ENCODE measurements at places on chromosomes 11 and 22.

GRCh38 chr11:68735646-68736045, 15.7 kb downstream of the TESMIN start:
- no peak for DNase-seq

DNA sequence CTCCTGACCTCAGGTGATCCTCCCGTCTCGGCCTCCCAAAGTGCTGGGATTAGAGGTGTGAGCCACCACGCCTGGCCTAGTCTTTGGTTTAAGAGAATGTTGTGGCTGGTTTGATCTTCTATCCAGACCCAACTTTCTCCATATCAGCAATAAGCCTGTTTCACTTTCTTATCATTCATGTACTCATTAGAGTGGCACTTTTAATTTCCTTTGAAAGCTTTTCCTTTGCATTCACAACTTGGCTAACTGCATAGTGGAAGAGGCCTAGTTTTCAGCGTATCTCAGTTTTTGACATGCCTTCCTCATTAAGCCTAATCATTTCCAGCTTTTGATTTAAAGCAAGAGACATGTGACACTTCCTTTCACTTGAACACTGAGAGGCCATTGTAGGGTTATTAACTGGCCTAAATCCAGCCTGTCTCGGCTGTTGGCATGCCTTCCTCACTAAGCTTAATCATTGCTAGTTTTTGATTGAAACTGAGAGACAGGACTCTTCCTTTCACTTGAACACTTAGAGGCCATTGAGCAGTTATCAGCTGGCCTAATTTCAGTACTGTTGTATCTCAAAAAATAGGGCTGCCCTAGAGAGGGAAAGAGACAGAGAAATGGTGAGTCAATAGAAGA, 13.1 kb upstream of the RPL3 start:
- DNase-seq = no peak

GRCh38 chr11:47348859-47349258, 3.6 kb downstream of the MYBPC3 start:
- DNase-seq = no peak

GRCh38 chr11:120769906-120770305, 254.0 kb upstream of the TBCEL start:
- no peak for DNase-seq

DNA sequence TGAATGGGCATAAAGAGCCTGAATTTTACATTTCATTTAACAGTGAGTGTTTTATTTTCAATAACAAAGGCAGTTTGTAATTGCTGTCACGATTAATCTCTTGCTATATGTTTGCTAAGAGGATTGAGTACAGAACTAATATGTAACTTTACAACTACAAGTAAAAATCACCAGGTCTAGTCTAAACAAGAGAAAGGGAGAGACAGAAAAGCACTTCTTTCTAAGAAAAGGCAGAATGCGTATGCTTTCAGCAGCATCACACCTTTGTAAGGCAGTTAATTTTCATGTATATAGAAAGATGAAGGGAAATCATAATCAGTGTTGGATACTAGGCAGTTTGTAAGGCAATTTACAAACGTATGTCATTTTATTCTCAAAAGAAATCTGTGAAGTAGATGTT, 169.8 kb downstream of the NELL1 start:
- no peak for DNase-seq

GRCh38 chr22:46172522-46173110, 22.3 kb downstream of the PPARA start:
- no peak for DNase-seq

DNA sequence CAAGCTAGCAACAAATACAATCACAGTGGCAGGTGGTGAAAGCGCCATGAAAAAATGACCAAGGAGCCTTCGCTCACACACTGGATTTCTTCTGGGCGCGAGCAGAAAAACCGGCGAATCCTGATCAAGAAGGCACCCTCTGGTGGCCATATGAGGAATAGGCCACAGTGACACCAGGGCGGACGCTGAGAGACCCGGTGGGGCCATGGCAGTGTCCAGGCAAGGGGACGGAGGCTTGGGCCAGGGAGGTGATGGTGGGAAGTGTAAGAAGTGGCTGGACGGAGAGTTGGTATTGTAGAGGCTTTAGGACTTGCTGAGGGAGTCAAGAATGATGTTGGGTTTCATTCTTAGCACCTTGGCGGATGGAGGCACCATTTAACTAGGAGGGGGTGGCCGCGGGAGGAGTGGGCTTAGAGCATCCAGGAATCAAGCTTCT, 16.9 kb upstream of the RAC2 start:
- no peak for DNase-seq

- DNase-seq = no peak
Observed at GRCh38 chr11:57260937-57261783, 24.1 kb upstream of the APLNR start.

DNA sequence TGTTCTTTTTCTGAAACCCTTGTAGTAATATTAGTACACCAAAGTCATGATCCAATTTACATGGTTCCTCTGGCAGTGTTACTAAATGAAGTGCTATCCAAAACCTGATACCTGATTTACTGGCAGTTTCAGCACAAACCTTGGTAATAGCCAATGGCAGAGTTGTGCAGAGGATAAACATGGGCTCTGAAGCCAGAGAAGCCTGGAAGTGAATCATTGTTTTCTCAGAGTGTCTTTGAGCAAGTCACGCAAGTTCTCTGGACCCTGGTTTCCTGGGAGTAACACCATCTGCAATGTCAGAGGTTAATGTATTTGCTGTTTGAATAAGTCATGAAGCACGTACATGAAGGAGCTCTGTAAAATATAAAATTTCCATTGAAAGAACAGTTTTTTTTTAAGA, 222.3 kb upstream of the NARS2 start:
- no peak for DNase-seq

DNA sequence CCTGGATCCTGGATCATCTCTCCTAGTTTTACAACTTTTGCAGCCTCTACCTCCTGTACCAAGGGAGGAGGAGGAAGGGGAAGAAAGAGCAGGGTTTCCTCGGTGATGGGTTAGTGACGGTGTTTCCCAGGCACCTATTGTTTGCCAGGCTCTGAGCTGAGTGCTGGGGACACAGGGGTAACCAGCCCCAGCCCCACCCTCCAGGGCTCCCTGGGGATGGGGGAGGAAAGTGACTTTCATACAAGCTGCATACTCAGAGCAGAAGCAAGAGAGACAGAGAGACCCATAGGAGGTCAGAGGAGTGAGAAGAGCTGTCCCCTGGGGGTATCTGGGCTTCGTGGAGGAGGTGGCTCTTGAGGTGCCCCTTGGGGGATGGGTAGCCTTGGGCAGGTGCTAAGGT, 89.4 kb upstream of the THY1 start:
- DNase-seq = no peak

GRCh38 chr11:4393858-4394223, 339 bp upstream of the TRIM21 start:
- DNase-seq = no peak

DNA sequence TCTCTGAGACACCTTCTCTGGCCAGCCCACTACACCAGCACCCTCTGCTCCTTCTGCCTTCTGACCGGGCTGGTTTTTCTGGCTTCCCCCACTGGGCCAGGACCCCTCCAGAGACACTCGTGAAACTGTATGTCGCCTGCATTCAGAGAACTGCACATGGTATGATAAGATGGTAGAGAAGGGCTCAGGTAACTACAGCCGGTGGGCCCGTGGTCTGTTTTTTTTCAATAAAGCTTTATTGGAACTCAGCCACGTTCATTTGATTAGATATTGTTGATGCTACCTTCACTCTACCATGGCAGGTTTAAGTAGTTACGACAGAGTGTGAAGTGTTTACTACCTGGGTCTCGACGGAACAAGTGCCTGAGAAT, 514.0 kb downstream of the TBC1D22A start:
- DNase-seq = no peak

DNA sequence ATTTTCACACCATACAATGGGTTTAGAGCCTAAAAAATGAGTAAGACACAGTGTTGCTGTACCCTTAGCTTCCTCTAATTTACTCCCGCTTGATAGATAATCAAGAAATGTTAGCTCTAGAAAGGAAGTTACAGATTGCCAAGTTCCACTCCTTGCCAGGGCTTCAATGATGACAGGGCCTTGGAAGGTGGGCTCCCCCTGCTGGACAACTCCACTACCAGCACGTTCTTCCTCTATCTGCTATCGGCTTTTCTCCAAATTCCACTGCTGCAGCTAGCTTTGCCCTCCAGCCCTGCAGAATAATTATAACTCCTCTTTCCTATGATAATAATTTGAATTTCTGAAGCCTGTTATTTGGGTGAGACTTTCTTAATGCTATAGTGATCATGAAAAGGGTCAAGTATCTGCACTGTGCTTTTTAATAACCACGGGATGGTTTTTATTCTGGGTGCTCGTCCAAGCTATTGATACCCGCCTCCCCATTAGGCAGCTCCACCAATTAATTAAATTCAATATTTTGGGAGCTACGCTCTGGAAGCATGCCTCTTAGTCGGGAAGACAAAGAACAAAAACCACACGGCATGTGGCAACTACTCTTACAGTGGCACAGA, 9.0 kb downstream of the SYN3 start:
- peak; percentile 5 for DNase-seq

DNA sequence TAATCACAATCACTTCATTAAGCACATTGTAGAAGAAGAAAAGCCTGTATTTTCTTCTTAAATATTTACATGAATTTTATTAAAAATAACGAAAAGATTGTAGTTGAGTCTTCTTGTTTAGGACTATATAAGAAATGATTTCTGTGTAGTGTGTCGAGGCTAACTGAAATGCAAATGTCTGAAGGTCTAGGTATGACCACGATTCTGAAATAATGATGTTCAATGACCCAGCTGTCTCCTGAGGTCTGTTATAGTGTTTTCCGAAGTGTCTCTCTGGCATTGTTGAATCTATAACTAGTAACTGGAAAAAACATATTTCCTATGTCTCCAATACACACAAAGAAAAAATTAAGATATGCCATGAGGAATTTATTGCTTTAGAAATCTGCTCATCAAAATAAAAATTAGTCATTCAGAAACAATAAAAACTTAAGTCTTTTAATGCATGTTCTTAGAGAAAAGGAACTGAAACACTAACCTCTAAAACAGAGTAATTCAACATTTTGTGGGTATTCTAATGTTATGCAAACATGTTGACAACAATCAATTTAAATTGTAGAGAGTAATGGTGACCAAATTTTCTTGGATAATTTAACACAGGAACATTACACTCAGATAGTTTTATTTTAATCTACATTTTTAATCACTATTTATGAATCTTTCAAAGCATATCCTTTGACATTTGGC, 55.0 kb downstream of the CASP12 start:
- no peak for DNase-seq

GRCh38 chr11:100883830-100884229, 196.7 kb downstream of the ARHGAP42 start:
- no peak for DNase-seq

GRCh38 chr11:125951731-125952130, 5.9 kb downstream of the VSIG10L2 start:
- no peak for DNase-seq

DNA sequence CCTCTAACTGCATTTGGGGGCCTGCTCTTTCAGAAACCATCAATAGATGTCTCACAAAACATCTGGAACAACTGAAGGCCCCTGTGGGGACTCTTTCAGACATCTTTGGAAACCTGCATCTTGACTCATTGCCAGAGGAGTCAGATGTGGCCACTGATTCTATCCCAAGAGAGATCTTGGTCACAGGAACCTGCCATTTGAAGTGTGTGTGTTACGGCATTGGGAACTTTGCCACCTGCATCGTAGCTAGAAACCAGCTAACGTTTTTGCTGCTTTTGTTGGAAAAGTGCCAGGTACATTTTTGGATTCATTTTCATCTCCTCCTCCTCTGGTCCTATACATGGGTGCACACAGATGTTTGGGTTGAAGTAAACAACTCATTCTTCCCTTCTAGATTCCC, 4.3 kb downstream of the SRRD start:
- DNase-seq = no peak

DNA sequence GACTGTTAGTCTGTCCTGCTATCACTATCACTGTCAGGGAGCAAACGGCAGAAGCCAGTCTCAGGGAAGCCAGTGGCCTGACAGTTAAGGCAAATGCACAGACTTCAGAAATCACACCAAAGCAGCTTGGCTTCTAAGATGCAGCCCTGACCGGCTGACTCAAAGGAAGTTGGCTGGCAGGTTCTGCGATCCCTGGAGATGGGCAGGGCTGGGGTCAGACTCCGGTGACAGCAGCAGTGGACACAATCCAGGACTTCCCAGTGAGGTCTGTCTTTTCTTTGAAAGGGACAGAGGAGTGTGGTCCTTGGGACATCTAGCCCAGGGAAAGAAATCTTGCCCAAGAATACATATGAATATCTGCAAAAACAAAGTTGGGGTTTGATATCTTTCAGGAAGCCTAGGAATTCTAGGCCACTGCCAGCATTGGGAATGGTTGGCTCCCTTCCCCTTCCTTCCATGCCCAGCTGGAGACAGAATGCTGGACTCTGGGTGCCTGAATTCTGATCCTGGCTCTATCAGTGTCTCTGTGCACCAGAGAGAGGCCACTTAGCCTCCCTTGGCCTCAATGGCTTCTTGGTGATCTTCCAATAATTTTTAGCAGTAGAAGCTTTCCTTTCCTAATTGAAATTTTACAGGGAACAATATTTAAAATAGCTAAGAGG, 108.9 kb downstream of the KIRREL3 start:
- no peak for DNase-seq

DNA sequence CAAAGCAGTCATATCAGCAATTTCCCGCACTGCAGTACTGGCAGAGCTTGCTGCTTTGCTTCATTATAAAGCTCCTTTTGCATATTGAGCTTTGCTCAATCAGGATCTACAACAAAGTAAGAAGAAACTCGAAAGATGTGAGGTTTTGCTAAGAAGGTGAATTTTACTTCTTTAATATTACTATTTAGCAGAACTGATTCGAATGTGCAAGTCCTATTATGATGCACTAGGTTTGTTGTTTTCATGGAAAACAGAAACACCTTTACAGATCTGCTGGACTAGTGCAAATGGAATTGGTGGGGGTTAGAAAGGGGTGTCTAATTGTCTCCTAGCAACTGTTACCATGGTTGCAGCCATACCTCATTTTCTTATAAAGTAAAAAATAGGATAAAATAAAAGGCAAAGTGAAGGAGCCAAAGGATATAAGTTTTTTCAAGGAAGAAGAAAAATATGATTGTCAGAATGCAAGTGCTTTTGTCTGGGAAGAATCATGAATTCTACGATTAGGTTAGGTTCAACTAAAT, 153.2 kb downstream of the MSANTD4 start:
- DNase-seq = no peak

DNA sequence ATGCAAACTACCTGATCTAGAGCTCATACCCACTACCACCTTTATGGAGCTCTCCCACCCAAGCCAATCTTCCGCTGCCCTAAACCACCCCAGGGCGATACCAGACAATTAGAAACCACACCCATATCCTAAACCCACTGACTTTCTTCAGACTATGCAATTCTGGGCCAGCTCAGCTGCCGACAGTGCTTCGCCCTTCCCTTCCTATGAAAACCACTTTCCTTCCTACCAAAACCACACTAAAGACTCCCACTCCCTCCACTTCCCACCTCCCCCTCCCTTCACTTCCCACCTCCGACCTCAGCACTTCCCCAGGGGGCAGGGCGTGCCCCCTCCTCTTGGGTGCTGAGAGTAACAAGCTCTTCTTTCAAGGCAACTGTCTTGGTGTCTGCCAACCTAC, 25.1 kb downstream of the B3GAT1 start:
- no peak for DNase-seq
